ENCODE measurements at places on chromosomes 12 and 14.

DNA sequence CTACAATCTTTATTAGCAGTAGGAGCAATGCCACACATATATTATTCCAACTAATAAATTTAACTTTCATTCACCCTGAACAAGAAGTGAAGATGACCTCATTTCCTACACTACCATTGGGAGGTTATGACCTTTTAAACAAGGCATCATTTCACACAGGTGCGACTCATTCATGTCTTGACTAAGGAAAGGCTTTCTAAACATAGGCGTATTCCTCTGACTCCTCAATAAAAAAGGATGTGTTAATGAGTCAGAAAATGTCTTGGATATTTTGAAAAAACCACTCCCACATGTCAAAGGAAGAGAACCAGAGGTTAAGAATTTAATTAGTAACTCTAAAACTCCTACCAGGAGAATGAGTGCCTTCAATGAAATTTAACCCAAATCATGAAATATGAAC lies 115.2 kb downstream of the PRICKLE1 start:
- no peak for DNase-seq

- DNase-seq: no peak
Observed at GRCh38 chr14:90676912-90677311, 139.3 kb downstream of the TTC7B start.

DNA sequence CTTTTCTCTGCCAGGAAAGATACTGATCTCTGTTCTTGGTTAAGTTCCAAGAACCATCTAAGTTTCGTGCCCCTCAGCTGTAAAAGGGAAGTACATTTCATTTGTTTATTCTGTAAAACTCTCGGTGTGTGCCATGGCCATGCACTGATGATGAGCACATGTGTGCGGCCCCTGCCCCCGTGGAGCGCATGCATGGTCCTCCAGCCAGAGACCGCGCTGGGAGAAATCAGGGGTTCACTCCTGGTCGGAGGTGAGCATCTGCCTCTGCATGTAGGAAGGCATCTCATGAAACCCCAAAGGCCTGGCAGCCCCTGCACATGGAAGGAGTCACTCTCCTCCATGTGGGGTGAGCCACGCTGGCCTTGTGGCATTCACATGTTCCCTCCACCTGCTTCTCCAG lies 102.5 kb upstream of the RTL1 start:
- DNase-seq: no peak

- no peak for DNase-seq
Observed at GRCh38 chr12:109544955-109545531, 28.3 kb downstream of the MMAB start.

DNA sequence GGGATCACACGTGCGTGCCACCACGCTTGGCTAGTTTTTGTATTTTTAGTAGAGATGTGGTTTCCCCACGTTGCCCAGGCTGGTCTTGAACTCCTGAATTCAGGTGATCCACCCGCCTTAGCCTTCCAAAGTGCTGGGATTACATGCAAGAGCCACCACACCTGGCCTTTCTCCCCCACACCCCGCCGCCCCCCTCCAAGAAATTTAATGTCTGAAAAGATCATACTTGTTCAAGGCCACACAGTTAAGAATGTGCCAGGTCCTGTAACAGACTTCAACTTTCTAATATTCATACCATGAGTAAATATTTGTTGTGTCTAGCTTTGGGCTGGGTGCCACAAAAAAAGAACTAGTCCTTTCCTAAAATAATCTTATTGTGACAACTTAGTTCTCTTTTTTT lies 9.1 kb downstream of the GATC start:
- no peak for DNase-seq

DNA sequence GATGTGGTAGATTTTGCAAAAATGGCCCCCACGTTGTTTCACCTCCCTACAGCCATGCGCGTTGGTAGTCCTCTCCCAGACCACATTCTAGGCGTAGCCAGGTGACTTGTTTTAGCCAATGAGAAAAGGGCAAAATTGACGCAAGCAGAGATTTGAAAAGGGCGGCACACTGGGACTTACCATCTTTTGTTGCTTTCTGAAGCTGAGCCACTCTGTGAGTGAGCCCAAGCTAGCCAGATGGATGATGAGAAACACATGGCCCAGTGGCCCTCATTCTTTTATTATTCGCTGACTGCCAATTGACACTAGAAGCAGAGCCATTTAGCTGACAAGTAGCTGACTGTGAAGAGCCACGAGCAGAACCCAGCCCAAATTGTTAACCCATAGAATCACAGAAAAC lies 142.0 kb upstream of the GZMB start:
- DNase-seq: no peak

DNA sequence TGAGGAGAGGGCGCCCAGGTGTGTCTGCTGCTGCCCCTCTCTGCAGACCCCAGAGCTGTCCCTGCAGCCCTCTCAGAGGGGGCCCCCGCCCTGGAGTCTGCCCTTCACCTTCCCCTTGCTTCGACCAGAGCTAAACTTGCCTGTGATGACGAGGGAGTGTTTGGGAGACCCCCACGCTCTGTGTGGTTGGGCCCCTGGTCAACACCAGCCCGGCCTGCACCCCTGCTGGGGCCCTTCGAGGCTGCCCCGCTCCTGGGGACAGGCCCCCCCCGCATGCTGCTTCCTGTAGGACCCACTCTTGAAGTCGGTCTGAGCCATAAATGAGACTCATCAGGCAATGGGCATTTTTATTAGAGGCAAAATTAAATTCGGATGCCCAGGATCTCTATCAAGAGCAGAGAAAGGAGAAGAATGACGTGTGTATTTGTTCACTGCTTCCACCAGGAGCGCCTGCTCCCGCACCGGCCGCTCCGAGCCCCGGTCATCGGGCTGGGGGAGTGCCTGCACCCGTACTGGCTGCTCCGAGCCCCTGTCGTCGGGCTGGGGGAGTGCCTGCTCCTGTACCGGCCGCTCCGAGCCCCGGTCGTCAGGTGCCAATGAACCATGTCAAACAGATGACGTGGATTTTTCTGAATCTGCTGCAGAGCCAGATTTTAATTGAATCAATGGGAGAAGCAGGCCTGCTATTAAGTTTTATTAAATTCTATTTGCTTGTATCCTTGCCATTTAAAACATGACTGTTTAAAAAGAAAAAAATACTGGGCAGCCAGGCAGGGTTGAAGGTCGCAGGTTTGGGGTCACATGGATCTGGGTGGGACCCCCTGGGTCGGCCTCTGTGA lies 47.7 kb downstream of the NOC4L start:
- DNase-seq: no peak

DNA sequence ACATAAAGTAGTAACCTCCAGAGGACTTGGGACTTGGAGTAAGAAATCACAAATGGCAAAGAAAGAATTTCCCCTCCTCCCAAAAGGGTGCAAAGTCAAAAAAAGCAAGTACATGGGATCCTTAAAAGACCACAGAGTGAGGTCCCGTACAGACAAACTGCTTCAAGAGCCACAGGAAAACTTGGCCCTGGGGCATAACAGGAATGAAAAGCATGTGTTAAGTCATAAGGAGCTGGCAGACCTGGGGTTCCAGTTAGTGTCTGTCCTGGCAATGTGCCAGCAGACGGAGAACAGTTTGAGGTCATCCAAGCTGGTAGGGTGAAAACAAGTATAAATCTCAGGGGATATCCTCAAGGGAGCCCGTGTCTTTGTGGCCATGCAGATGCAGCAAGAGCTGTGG lies 73.2 kb downstream of the HSD17B6 start:
- DNase-seq: no peak

DNA sequence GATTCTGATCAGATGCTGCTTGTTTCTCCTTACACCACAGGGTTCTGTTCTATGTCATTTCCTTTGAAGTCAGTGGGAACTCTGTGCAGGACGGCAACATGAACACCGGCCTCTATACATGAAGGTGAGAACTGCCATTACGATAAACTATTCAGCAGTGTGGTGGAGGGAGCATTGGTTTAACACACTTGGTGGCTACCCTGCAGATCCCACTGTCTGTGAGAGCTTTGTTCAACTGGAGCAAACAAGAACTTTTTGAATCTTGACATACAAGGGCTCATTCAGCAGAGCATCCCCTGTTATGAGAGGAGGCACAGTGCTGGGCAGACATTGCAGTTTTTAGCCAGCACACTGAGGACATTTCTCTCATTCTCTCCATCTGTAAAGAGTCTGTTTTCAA lies 10.7 kb upstream of the FRS2 start:
- DNase-seq: no peak

DNA sequence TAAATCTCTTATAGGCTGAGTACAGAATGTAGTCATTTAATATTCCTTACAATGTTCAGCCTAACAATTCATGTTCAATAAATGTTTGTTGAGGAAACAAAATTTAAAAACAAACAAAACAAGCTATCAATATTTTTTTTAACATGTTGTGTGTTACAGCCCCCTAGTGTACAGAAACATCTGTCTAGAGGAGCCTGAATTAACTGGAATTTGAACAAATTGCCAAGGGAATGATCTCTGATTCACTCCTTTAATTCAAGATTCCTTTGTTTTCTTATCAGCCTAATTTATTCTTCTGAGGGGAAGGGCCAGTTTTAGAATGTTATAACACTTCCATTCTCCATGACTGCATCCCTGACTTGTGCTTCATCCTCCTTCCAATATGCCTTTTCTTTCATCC lies 127.2 kb downstream of the CMAS start:
- DNase-seq: no peak

- DNase-seq: no peak
Observed at GRCh38 chr14:28243600-28243999, 523.0 kb upstream of the FOXG1 start.

- DNase-seq: no peak
Observed at GRCh38 chr12:74619084-74619483, 81.4 kb downstream of the ATXN7L3B start.
